ENCODE measurements at places on chromosomes 3 and 15.

DNA sequence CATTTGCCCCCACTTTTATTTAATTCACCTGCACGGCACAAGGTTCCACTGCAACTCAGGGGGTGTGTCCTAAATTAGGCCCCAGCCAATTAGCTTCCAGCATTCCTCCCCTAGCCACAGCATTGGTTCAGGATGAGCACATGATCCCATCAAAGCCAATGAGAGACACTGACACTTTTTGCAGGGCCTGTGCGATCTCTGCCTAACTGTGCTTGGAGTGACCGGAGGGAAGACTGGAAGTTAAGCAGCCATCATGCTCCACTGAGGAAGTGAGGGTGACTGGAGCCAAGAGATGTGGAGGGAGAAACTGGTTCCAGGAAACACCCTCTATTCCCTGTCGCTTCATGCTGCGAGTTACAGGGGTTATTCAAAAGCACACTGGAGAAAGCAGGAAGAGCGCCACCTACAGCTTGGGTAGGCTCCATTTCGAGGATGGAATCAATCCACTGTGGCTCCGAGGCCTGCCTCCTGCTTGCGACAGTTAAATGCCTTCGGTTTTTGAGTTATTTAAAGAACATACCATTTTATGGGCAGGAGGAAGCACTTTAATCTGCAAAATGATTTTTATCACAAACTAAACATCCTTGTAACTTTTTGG, 122.2 kb upstream of the WNT5A start:
- DNase-seq, result no peak

GRCh38 chr3:119343719-119344118, 49.5 kb downstream of the ARHGAP31 start:
- DNase-seq, result no peak

DNA sequence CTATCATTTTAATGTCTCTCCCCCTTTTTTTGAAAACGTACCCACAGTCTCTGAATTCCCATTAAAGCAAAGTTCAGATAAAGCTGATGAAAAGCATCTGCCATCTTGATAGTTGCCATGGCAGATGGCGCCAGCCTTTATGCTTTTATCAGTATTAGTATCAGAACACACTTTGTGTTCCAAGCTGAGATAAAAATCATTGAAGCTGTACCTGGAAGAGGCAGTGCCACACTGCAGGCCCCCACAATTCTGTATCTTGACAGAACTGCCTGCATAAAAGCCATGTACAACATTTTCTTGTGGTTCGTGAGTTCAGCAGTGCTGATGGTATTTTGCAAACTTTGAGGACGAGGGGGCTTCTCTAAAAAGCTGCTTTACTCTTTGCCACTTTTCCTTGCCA, 311.7 kb downstream of the SATB1 start:
- DNase-seq, result no peak

- no peak for DNase-seq
These were observed 69.6 kb downstream of the C3orf20 start for GRCh38 chr3:14744556-14744955.

- no peak for DNase-seq
These were observed 195.4 kb downstream of the TP63 start for GRCh38 chr3:189826566-189826965.

DNA sequence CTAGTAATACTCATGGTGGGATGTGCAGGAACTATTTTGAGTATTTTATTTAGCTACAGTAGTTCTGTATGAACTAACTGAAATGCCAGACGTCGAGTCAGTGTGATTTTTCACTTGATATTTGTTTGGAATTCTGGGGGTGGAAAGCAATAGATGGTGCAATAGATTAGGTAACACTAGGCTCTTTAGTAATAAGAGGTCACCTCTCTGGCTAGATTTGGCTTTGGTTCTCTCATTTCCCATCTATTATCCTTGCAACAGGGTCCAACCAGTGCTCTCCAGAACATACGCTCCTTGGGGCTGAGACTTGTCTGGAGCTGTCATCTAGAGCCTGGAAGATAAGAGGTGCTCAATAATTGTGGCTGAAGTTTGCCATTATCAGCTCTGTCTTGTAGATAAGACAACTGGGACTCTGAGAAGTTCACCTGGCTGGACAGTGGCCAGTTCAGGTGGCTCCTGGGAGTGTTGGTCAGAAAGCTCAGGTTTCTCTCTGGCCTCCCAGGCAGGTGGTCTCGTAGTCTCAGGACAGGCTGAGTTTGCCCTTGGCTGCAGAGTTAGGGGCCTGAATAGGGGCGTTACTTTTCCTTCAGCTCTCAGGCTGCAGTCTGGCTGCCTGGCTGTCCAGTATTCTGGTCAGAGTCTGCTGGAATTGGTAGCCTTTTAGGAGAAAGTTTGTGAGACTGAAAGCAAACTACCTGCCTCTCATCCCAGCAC, 277.5 kb upstream of the RGMA start:
- DNase-seq, result no peak

DNA sequence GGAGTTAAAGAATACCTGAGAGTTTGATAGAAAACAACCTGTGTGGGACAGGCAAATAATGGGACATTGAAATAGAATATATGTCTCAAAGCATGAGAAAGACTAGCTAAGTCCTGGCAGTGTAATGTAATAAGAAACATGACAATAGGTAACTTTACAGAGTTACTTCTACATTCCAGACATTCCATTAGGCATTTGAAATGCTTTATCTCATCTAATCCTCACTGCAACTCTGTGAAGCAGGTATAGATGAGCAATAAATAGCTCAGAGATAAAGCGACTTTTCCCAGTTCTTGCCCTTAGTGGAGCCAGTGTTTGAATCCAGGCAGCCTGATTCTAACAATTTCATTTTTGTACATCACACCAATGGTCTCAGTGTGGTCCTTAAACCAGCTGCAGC, 76.8 kb downstream of the CPNE4 start:
- DNase-seq, result no peak

DNA sequence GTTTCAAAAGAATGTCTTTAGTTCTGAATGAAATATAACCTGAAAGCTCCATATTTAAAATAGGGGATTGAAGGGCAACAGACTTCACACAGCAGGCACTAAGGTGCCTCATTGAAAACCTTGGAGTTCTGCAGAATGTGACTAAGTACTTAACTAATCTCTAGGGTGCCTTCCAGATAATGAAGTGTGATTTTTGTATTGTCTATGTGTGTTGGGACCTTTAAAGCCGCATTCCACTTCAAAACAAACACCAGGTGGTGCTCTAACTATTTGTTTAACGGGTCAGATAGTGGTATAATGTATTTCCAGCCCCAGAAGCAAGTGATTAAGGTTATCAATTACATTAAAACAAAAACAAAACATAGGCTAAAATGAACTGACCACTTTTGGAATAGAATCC, 28.0 kb downstream of the TFG start:
- DNase-seq, result peak; percentile 20

GRCh38 chr3:135740211-135740610, 225.3 kb upstream of the PPP2R3A start:
- DNase-seq, result no peak

DNA sequence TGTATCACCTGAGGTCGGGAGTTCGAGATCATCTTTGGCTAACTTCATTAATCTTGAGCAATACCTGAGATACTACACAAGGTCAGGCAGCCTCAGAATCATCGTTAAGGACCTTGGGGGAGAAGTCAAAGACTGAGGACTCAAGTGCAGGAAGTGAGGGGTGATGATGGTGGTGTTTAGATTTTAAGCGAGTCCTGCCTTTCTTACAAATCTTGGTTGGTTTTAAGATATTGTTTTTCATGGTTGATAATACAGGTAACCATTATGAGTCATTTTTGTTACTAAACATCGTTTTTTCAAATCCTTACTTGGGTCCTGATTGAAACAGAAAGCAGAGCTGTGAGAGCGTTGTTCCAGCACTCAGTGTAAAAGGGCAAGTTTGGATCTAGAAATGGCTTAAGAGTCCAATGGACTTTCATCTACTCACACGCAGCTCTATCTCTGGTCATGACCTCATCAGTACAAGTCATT, 4.1 kb downstream of the RASGRP1 start:
- DNase-seq, result no peak

- DNase-seq, result no peak
These were observed 30.1 kb upstream of the FGD5 start for GRCh38 chr3:14788644-14789043.

- no peak for DNase-seq
These were observed 529.7 kb downstream of the IGSF11 start for GRCh38 chr3:118504906-118505305.

GRCh38 chr3:55174747-55175146, 246.9 kb upstream of the LRTM1 start:
- no peak for DNase-seq

DNA sequence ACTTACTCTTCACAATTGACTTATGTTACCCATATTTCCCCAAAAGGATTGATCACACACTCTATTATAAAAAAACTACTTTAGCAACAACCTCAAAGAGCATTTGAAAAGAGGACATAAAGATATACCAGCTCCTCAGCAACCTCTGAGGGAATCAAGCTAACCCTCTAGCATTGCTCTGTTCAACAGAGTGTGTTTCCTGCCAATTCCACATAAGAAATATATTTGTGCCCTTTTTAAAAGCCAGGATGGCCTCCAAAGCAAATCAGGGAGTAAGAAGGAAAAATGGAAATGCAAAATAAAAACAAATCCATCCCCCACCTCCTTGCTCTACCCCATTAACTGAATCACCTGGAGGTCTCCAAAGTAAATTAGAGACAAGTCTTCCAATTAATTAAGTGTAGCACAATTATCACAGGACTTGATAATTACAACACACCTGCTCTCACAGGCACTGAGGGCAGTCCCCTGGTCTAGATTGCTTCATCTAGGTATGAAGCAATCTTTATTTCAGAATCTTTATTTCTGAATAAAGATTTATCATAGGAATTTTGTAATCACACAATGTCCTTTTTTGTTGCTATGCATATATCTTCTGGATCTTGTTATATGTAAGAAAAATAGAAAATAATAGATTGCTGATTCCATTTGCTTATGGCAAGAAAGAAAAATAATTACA, 34.8 kb downstream of the GPR176 start:
- peak; percentile 31 for DNase-seq

GRCh38 chr3:43958973-43959372, 268.2 kb downstream of the ABHD5 start:
- no peak for DNase-seq

GRCh38 chr3:120033596-120033995, 60.7 kb downstream of the GSK3B start:
- DNase-seq, result no peak

DNA sequence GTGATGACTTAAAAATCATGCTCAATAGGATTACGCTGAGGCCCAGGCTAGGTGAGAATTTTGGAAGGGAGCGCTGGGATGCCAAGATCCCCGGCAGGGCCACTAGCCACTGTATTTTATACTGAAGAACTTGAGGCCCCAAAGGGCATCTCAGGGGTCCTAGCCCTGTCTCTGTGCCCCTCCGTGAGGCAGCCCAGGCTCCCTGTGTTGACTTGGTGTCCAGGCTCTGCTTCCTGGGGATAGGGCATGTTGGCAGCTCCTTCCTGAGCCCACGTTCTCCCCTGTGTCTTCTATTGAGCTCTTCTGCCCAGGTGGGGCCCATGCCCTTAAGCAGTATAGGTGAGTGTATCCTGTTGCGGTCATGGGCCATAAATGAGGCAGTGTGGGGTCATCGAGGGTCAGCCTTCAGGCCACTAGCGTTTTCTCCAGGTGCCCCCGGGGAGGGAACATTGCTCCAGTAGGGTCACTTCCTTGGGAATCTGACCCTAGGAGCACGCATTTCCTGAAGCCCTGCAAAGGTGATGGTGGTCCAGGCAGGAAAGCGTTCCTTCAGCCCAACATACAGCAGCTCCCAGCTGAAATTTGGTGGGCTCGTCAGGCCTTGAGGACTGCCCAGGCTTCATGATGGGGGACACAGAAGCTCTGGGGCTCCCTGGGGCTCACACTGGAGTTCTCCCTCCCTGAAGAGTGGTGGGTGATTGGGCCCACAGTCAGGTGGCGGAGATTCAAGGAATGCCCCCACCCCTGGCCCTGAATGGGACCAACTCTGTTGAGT, 189.4 kb downstream of the UBE3A start:
- DNase-seq, result no peak

- DNase-seq, result no peak
These were observed 3.9 kb downstream of the RTP3 start for GRCh38 chr3:46501702-46502101.

GRCh38 chr3:72847751-72848702, at the start of gene SHQ1:
SHQ1 (minus strand) TSS chr3:72848445; CDS start chr3:72848340, 105 bp downstream.
- peak; percentile 96 for DNase-seq

DNA sequence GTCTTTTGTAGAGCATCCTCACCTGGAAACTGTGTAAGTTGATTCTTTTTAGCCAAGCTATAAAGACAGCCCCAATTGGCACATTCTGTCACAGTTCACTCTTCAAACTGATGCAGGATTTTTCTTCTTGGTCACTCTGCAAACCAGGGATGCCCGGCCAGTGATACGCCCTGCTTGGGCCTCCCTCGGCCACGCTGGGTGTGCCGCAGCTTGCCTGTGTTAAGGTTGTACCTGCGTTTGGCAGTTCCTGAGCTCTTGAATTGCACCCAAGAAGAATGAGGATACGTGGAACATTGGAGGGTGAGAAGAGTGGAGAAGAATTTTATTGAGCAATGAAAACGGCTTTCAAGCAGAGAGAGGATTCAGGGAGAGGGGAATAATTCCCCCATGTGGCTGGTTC, 49.9 kb downstream of the PSMD6 start:
- DNase-seq, result no peak

- no peak for DNase-seq
These were observed 18.2 kb upstream of the B4GALT4 start for GRCh38 chr3:119258915-119259314.

DNA sequence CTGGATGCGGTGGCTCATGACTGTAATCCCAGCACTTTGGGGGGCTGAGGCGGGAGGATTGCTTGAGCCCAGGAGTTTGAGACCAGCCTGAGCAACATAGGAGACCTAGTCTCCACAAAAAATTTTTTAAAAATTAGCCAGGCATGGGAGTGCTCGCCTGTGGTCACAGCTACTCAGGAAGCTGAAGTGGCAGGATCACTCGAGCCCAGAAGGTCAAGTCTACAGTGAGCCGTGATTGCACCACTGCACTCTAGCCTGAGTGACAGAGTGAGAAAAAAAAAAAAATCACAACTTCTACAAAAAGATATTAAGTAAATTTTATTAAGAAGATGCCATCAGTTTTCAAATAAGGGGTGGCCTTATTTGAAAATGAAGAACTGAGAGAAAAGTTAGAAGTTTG, 11.9 kb upstream of the PLA2G4D start:
- no peak for DNase-seq

Data from iris pigment epithelial cell (primary cell).